ENCODE measurements at places on chromosomes 11 and 22. TPM values are rescaled to one million over a fixed set of nuclear protein-coding genes. Genes with fewer than 3 reads are reported as not detected.

DNA sequence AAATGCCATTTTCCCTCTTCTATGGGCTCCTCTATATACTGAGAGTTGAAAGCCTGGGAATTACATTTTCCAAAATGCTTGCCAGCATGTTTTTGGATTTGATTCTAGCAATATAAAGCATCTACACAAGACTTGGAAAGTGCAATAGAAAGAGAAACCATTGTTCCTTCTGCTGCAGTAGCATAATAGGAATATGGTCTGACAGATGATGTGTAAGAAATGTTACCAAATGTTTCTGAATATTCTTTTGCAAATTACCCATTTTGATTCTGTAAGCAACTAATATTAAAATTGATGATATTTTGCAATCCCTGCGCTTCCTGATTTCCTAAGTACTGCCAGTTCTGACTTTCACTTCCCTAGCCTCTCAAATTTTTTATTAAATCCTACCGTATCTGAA lies 61.6 kb downstream of the CASP12 start:
- DNase-seq, result no peak

DNA sequence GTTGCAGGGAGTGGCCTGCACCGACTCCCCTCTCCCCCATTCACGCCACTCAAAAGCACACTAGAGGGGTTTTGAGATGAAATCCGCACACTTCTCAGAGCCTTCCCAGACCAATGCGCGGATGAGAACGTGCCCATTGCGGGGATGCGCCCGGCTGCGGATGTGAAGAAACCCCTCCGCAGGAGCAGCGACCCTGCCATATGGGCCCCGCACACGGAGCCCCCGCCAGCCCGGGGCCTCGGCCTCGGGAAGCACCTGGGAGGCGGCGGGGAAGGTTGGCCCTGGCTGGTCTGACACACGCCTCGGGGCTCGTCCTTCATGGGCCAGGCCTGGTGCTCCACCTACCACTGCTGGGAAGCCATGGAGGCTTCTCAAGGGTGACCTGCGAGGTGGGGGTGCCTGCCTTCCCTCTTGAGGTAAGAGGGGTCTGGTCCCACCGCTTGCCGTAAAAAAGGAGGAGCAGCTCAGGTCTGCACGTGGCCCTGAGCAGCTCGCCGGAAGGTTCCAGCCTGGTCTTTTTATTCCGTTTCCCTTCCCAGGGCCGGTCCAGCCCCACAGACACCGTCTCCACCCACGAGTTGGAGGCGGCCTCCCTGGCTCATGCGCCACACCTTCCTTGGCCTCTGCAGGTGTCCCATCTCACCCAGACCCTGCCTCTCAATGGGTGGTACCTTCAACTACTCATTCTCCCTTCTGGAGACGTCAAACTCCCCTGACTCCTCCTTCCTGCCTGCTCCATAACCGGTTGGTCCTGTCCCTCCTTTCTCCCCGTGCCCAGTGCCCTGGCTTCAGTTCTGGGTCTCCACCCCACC lies 39.4 kb downstream of the TRMU start:
- no peak for DNase-seq

GRCh38 chr22:43263645-43264514 lies 76.9 kb upstream of the TTLL12 start:
- DNase-seq, result peak; percentile 79

- no peak for DNase-seq
Observed at GRCh38 chr11:102615077-102615893, 9.8 kb downstream of the MMP20 start.

GRCh38 chr11:112610996-112611750 lies 350.0 kb upstream of the NCAM1 start:
- no peak for DNase-seq

DNA sequence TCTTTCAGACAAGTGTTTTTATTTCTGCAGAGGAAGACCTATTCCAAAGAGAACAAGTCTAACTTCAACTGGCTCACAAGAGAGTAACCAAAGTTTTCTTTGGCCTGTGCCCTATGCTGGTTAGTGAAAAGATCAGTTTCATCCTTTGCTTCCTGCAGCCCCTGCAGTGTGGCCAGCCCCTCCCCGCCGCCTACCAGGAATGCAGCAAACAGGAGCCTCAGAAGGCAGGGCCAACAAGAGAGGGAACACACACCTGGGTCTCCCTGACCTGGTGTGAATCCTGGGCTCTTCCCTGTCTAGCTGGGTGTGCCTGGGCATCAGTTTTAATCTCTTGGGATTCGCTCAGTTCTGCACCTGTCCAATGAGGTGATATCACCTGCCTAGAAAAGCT lies 21.5 kb upstream of the SCARF2 start:
- no peak for DNase-seq

- no peak for DNase-seq
Observed at GRCh38 chr11:2222451-2222850, 47.9 kb downstream of the ASCL2 start.

- no peak for DNase-seq
Observed at GRCh38 chr11:23502389-23502788, 642.1 kb upstream of the CCDC179 start.

DNA sequence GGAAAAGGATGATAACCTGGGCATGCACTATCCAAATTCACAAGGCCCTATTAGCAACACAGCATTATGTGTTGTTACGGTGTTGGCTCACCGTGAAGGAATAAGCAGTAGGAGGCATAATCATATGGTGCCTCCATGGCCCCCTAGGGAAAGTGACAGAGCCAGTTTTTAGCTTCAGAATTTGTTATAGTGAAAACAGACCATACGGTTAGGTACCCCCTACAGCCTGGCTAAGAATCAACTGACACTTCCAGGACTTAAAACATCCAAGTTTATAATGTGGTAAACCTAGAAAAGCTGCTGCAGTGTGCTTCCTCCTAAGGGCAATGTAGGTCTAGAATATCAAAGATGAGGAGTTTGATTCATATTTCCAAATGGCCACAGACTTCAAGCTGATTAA lies 30.4 kb downstream of the KIF18A start:
- DNase-seq, result no peak

- DNase-seq, result no peak
Observed at GRCh38 chr11:74506823-74507222, 13.3 kb upstream of the LIPT2 start.

GRCh38 chr11:23288003-23288783 lies 427.9 kb upstream of the CCDC179 start:
- DNase-seq, result no peak

DNA sequence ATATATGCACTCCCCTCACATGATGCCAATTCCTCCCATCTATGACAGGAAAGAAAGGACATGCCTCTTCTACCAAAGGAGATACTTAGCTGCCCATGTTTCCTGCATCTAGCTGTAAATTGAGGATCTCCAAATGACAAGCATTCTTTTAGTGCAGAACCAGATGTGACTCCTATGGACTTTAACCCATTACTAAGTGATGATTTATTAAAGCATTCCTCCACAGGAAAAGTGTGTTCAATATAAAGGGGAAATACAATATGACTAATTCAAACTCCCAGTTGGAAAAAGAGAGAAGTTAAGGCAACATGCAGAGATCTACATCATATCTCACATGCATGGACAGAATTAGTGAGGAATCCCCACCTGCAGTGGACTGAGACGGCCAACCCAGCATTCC lies 221.3 kb downstream of the FAM76B start:
- no peak for DNase-seq

- DNase-seq, result no peak
Observed at GRCh38 chr11:102551169-102551781, 20.7 kb upstream of the MMP7 start.

GRCh38 chr11:67381244-67381972 lies 8.0 kb upstream of the CLCF1 start:
- DNase-seq, result no peak

- DNase-seq, result no peak
Observed at GRCh38 chr11:74620531-74620930, 28.1 kb downstream of the POLD3 start.

- no peak for DNase-seq
Observed at GRCh38 chr11:33480626-33481025, 220.0 kb downstream of the C11orf91 start.

DNA sequence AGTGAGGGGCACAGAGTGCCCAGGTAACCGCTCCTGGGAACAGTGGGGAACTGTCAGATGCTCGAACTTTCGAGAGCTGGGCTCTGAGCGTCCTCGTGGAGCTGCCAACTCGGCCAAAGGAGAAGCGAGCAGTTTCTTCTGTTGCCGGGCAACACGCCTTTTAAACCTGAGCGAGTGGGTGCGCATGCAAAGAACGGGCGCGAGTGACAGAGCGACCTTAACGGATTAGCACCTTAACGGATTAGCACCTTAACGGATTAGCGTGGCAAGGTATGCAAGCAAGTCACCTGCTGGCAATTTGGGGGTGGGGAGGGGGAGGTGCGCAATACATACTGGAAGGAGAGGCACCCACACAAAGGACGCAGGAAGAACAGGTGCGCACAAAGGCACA lies 61.8 kb upstream of the PRODH start:
- no peak for DNase-seq

- DNase-seq, result peak; percentile 55
Observed at GRCh38 chr11:1574238-1574932, 2.3 kb upstream of the DUSP8 start.

DNA sequence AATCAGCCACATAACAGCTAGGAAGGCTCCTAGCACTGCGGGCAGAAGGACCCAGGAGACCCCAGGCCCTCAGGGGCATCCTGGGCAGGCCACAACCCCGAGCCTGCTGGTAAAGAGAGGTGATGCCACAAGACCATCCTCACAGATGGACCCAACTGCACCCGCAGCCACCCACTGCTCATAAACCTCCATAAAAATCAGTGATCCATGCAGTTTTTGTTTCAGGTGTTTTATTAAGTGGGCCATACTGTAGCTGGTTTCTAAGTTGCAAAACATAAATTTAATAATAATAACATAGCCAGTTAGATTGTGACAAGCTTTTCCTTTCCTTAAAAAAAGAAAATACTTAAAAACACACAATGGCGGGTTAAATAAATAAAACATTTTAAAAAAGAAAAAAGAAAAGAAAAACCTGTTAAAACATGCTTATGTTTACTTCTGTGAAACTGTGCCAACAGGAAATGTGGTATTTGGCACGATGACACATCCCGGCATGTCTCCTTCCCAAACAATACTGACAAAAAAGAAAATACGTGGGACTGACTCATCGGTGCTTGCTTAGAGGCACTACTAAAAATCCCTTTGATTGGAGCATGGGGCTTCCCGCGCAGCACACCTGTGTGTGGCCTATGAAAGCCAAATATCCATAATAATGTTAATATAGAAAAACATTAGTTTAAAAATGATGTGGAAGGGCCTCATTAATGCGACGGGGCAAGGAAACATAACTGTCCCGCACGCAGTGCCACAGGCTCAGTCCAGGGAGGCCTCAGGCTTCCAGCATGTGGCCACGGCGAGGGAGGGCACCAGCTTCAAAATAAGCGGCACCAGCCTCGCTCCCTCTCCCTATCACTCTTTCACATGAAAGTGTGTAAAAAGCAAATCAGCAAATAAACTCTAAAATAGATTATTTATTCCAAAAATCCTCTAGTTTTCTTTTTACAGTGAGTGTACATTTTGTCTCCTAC lies 47.5 kb upstream of the SCUBE2 start:
- DNase-seq, result no peak

- no peak for DNase-seq
Observed at GRCh38 chr11:125468852-125469251, 27.2 kb downstream of the FEZ1 start.

GRCh38 chr11:114784216-114784615 lies 105.9 kb downstream of the NXPE2 start:
- DNase-seq, result no peak

DNA sequence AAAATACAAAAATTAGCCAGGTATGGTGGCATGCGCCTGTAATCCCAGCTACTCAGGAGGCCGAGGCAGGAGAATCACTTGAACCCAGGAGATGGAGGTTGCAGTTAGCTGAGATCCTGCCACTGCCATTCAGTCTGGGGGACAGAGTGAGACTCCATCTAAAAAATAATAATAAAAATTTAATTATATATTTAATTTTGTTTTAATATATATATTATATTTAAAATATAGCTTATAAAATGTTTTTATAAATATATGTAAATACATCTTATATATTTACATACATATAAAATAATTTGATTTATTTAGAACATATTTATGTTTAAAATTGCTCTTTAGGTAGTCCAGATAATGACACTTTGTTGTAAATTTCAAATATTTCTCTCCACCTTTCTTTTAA lies 82.9 kb downstream of the SPON1 start:
- DNase-seq, result no peak

DNA sequence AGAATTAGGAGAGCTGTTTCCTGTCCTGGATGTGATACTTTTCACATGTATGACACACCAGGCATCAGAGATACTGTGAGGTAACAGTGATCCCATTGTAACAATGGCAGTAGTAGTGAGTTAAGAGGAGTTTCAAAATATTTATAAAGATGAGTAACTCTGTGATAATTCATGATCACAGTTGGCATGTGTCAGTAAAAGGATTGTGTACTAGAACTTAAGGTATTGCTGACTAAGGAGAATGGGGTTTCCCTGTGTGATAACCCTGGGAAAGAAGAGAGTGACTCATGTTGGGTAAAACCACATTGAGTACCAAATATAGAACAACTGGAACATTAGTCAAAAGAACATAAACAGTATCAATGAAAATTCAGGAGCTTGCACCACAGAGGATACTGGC lies 22.9 kb upstream of the SLC5A1 start:
- DNase-seq, result no peak

GRCh38 chr22:17972385-17973191 lies 51.8 kb downstream of the MICAL3 start:
- DNase-seq, result no peak

DNA sequence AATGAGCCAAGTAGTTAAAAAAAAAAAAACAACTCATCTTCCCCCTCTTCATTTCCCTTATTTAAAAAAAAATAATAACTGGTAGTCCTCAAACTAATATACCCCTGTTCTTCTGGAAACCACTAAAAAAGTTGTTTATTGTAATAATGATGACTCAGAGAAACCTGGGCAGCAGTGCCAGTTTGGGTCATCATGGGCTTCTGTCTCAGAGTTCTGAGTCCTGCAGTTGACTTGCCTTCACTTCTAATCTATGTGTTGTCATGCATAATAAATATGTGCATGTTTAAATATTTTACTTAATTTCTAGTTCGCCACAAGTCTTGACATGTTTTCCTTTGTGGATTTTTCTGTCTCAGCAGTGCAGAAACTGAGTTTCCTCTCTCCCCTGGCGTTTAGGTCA lies 46.8 kb downstream of the PPP2R1B start:
- DNase-seq, result no peak

GRCh38 chr11:73931039-73931645 lies 19.7 kb upstream of the DNAJB13 start:
- no peak for DNase-seq

DNA sequence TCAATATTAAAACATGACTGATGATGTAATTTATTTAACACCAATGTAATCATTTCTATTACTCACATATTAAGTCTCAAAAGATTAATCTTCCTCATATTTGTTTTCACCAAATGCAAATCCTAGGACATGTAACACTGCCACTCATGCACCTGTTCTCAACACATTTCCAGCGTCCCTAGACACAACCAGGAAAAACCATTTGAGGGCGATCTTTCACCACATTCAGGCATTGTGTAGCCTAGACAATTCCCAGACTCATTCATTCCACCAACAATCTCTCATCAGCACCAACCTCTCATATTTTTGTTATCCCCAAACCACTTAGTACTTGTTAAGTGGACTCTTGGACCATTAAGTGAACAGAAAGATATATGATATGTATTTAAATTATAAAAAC lies 66.1 kb downstream of the SLC36A4 start:
- DNase-seq, result no peak

CABP4 gene
- total RNA-seq, result 16.0 TPM

OR52E8 gene
- total RNA-seq, result not detected

CERK gene
- total RNA-seq, result 155 TPM

ACRV1 gene
- total RNA-seq, result not detected

GGT5 gene
- 0.63 TPM for total RNA-seq

ART1 gene
- total RNA-seq, result not detected

MS4A15 gene
- total RNA-seq, result not detected

CYP2R1 gene
- 17.9 TPM for total RNA-seq

OR51E2 gene
- total RNA-seq, result not detected

TTLL12 gene
- 33.8 TPM for total RNA-seq

PLAAT3 gene
- 4.3 TPM for total RNA-seq

Data from T-cell (primary cell).